Activated gamma-delta T cell treated with Interleukin-2 at 50 U/mL for 16 hours (primary cell): ENCODE measurements at places on chromosomes 13 and 19.

- DNase-seq: no peak
These were observed 240.3 kb downstream of the SPRY2 start for GRCh38 chr13:80100636-80101035.

DNA sequence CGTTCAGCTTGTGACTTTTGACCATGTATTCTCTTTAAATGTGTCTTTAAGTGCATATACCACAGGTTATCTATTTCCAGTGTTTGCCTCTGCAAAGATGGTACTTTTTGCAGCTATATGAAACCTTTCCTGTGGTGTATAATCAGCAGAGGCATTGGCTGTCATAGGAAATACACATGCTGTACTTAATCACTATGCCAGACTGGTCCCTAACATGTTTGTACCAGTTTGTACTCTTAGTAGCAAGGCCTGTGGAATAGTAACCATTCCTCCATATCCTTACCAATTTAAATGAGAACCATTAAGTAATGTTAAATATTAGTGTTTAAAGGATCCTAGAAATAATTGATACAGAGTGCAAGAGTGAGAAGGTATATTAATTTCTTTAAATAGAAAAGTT is 69.8 kb downstream of the CDK8 start:
- DNase-seq: no peak

DNA sequence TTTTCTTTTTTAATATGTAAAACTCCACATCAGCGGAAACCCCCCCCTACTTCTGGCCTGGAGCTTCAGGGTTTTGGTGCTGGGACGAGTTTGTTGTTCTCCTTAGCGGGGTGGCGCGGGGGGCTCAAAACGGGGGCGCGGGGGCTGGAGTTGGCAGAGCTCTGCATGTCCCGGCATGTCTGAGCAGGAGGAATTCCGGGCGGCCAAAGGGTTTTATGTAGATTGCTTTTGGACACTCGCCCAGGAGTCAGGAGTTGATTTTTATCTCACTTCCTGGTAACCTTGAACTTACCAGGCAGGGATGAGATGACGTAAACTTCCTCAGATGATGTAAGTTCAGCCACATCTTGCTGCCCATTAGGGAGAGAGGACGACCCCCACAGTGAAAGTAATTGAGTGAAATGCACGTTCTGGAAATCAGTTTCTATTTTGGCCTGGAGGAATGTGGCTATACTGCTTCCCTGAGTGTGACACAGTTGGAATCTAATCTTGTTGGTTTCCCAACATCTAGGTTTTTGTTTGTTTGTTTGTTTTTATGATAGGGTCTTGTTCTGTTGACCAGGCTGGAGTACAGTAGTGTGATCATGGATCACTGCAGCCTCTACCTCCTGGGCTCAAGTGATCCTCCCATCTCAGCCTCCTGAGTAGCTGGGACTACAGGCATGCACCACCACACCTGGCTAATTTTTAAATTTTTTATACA is 21.0 kb upstream of the GDF15 start:
- no peak for DNase-seq

- no peak for DNase-seq
These were observed 187.3 kb upstream of the UBL3 start for GRCh38 chr13:30037766-30038165.

DNA sequence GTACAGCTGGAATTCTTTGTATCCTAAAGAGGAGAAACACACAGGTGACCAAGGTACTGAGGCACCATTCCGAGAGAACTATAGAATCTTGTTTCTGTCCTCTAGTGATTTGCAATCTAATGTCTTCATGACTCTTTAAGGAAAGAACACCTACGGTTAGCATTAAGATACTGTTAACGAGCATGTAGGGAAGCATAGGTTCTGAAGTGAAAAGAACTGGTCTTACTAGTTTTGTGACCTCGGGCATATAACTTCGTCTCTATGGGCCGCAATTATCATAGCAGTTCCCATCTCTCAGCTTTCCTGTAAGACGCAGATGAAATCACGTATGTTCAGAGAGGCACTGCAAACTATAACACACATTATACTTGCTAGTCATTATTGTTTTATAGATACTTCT is 193.0 kb upstream of the NBEA start:
- DNase-seq: no peak

GRCh38 chr13:73778242-73778864 is 355.9 kb downstream of the KLF12 start:
- no peak for DNase-seq

GRCh38 chr13:78241278-78241919 is 322.8 kb upstream of the EDNRB start:
- DNase-seq: no peak

DNA sequence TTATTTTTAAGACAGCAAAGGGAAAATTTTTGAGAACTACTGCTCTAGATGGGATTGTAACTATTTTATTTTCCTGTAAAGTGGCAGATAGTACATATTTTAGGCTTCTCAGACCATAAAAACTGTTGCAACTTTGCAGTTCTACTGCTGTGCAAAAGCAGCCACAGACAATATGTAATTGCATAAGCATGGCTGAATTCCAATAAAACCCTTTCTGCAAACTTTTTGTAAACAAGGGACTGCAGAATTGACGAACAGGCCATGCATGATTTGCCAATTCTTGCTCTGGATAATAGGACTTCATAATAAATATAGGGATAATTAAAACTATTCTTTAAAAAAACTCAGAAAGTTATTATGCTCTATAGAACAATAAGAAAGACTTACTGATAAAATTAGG is 149.1 kb downstream of the SLITRK5 start:
- no peak for DNase-seq

GRCh38 chr13:64688893-64689677 is 2541.1 kb downstream of the PCDH9 start:
- DNase-seq: no peak

DNA sequence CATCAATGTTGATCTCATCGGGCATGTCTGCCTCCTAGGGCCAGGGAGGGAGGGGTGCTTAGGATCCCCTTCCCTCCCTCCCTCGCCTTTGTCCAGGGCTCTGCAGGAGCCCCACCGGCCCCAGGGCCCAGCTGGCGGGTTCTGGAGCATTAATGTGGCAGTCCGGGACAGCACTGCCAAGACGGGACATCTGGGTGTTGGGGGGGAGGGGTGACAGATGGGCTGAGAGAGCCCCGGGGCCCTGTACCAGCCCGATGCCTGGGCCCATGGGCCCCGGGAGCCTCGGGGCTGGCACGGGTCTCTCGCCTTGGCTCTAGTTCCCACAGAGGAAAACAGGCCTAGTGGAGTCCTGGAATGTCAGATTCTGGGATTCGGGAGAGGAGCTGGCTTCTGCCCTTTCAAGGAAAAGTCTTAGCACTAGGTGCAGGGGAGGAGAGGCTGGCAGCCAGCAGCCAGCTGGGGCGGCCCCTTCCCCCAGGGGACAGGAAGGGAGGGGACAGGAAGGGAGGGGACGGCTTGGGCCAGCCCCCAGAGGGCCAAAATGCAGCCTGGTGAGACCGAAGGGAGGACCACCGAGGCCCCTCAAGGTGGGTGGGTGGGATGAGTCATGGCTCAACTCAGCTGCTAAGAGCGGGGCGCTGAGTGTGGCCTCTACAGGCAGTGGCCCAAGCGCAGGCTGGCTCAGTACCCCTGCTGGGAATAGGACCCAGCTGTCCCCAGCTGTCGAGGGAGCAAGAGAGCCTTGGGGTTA is 3.1 kb downstream of the PPP1R14A start:
- no peak for DNase-seq

DNA sequence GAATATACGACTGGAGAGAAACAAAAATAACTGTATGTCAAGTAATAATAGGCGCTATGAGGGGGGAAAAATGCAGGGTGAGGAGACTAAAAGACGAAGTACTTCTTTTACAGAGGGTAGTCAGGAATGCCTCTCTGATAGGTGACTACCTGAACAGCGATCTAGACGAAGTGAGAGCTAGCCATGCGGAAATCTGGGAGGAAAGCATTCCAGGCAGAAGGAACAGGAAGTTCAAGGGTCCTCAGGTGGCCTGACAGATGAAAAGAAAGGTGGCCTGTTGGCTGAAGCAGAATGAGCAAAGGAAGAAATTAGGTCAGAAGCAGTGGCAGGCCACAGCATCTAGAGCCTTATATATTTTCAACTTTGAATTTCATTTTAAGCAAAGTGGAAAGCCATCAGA is 13.3 kb downstream of the ZDHHC20 start:
- DNase-seq: no peak

DNA sequence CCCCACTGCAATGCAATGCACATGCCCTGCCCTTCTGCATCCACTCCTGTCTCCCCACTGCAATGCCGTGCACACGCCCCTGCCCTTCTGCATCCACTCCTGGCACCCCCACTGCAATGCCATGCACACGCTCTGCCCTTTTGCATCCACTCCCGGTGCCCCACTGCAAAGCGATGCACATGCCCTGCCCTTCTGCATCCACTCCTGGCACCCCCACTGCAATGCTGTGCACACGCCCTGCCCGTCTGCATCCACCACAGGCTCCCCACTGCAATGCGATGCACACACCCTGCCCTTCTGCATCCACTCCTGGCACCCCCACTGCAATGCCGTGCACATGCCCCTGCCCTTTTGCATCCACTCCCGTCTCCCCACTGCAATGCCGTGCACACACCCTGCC is 98.1 kb downstream of the KCTD15 start:
- no peak for DNase-seq

DNA sequence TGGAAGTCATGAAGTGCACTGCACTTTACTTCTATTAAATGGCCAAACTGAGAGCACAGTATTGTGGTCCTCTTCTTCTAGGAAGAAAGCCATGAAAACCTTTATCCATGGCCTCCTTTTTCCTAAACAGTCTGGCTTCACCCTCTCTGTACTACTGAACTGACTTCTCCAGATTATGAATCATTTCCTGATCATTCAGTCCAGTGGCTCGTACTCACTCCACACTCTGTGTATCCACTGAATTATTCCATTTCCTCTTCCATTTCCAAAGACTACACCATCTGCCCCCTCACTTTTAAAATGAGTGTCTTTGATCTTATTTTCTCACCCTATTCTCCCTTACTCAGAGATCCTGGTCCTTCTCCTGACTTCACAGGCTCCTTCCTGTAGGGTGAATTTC is 29.7 kb upstream of the FREM2 start:
- no peak for DNase-seq

DNA sequence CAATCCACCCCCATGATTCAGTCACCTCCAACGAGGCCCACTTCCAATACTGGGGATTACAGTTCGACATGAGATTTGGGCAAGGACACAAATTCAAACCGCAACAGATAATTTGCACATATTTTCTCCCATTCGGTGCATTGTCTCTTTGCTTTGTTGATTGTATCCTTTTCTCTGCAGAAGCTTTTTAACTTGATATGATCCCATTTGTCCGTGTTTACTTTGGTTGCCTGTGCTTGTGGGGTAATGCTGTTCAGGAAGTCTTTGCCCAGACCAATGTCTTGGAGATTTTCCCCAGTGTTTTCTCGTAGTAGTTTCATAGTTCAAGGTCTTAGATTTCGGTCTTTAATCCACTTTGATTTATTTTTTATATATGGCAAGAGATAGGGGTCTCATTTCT is 330.8 kb upstream of the SPRY2 start:
- DNase-seq: no peak

DNA sequence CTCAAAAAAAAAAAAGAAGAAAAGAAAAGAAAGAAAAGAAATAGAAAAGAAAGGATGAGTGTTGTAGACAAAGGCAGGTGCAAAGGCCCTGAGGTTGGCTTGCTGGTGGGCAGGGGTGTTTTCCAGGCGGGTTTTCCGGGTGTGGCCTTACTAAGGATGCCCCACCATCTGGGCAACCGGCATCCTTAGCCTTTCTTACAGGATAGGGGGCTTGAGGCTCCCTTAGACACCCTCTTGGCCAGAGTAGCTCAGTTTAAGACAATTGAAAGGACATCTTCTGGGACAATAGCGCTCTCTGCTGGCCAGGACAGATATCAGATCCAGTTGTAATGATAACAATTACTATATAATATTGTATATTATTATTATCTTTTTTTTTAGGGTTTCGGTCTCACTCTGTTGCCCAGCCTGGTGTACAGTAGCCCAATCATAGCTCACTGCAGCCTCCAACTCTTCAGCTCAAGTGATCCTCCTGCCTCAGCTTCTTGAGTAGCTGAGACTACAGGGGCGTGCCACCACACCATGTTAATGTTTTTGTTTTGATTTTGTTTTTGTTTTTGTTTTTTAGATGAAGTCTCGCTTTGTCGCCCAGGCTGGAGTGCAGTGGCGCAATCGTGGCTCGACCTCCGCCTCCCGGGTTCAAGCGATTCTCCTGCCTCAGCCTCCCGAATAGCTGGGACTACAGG is 1.4 kb upstream of the QTRT1 start:
- DNase-seq: peak; percentile 65

DNA sequence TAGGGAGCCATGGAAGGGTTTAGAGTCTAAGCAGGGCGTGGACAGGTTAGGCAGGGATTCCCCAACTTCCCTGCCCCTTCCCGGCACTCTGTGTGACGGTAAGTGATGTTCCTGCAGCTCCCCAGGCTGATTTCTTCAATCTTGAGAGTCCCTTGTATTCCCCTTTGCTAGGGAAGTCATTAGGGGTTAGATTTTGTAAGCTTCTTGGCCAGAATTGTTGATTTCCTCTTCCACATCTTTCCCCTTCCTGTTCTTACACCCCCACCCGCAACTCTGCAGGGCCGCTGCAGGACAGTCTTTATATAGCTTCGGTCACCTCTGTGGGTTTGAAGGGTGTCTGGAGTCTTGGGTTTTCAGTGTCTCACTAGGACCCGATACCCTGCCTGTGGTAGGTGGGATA is 10.6 kb upstream of the ADGRE1 start:
- DNase-seq: no peak

GRCh38 chr19:33197591-33198000 is 3.5 kb downstream of the LRP3 start:
- DNase-seq: no peak

- DNase-seq: no peak
These were observed 880 bp upstream of the C19orf12 start for GRCh38 chr19:29715701-29716581.

DNA sequence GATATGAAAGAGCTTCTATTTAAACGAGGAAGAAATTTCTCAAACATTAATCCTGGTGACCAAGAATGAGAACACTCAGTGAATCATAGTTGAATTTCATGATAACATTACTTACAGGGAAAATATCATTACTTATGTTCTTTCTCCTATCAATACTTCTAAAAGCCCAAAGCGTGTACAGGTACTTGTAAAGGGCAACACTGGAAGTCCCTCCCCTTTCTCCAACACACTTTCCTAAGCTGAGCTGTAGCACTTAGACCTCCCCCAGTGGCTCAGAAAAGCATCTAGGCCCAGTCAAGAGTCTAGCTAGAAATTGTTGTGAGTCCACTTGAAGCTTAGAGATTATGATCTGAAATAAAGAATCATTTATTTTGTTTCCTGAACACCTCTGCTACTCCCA is 150.7 kb downstream of the ABCC4 start:
- no peak for DNase-seq

DNA sequence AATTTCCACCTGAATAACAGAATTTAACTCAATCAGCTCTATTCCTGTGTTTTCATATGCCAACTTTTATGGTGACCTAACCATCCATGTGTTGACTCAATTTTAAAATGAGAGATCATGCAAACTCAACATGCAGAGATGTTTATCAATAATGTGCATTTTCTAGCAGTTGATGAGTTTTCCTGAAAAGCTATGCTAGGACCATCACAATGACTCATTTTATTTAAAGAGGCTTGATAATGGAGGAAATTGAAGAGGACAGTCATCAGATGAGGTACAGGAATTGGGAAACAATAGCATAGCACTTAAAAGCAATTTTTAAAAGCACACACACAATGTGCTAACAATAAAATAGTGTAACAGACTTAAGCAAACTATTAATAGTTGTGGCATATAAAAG is 127.1 kb downstream of the VWA8 start:
- DNase-seq: no peak

- no peak for DNase-seq
These were observed 118.7 kb downstream of the FOXO1 start for GRCh38 chr13:40547591-40548315.

- no peak for DNase-seq
These were observed 49.0 kb downstream of the SIPA1L3 start for GRCh38 chr19:37955986-37956385.

- DNase-seq: no peak
These were observed 9.1 kb downstream of the SLITRK5 start for GRCh38 chr13:87680298-87680697.
